ENCODE measurements at places on chromosomes 6 and 20. TPM values are rescaled to one million over a fixed set of nuclear protein-coding genes. Genes with fewer than 3 reads are reported as not detected.

- no peaks in the 10 kb centered on the region for H3K36me3 ChIP-seq
- no peak overlapping the region for H3K4me3 ChIP-seq
Measured at GRCh38 chr6:41463062-41463930, 82.9 kb upstream of the FOXP4 start.

POLR1H gene
- total RNA-seq: 113 TPM

HIVEP1 gene
- total RNA-seq: 28.8 TPM

GRCh38 chr20:61191096-61191495 lies 61.0 kb upstream of the CDH4 start:
- DNase-seq: no peak
- H3K4me1 ChIP-seq: no peaks in the 10 kb centered on the region
- peaks cover 3% of the 10 kb centered on the region for H3K27me3 ChIP-seq
- no peak overlapping the region for H3K27ac ChIP-seq
- H3K4me3 ChIP-seq: no peak overlapping the region

GRCh38 chr20:37202267-37202943 lies 23.1 kb upstream of the MROH8 start:
- no peak overlapping the region for H3K27ac ChIP-seq
- no peak overlapping the region for H3K4me3 ChIP-seq
- peak; percentile 58 for DNase-seq
- H3K36me3 ChIP-seq: peaks cover 98% of the 10 kb centered on the region
- no peaks in the 10 kb centered on the region for H3K27me3 ChIP-seq

DNA sequence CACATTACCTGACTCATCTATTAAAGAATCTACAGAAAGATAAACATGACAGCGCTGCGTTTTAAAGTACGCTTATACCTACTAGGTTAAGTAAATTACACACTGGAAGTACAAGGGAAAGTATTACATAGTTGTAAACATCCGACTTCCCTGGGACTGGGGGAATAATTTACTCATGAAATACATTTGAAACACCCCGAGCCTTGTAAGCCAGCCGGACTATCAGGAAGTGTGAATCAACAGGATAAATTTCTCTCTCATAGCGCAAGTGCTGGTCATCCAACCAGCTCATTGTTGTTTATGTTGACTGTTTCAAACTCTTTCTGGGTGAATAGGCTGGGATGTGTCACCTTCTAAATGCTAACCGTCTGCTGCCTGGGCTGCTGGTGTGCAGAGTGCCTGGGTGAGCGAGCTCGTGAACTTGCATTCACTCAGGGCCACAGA lies 4.9 kb downstream of the BMP6 start:
- peaks cover 27% of the 10 kb centered on the region for H3K4me1 ChIP-seq
- no peak overlapping the region for H3K4me3 ChIP-seq
- DNase-seq: no peak
- H3K27ac ChIP-seq: no peak overlapping the region

DNA sequence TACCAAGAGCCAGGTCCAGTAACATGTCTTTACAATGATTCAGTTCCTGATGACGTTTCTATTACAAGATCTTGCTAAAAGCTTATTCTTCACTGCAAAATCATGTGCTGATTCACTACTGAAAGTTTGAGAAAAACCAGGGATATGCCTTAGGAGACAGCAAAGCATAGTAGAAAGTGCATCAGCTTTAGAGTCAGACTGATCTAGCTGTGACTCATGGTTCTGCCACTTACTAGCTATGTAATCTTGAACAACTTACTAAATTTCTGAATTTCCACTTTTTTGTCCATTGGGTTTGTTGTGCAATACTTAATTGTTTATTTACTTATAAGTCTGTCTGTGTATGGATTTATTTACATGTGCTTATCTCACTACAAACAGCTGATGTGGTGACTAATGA lies 198.5 kb upstream of the RSPO3 start:
- H3K36me3 ChIP-seq: no peaks in the 10 kb centered on the region
- H3K27ac ChIP-seq: no peak overlapping the region
- no peaks in the 10 kb centered on the region for H3K27me3 ChIP-seq

DNA sequence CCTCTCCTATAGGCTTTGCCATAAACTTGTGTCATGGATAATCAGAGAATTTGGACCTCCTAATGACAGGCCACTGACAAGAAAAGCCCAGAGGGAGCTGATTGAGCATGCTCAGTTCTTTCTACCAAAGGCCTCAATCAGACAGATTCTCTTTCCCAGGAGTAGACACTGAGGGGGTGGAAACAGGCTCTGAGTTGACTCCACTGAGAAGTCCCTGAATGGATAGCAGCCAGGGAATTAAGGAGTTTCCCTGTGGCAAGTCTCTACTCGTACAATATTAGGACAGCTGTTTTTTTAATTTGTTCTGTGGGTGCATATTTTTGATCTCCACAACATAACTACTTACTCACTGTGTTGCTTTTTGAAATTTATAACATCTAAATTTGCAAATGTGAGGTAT lies 63.3 kb downstream of the SLC16A10 start:
- no peaks in the 10 kb centered on the region for H3K4me1 ChIP-seq
- DNase-seq: no peak
- H3K27ac ChIP-seq: no peak overlapping the region

PTK6 gene
- not detected for total RNA-seq

DNA sequence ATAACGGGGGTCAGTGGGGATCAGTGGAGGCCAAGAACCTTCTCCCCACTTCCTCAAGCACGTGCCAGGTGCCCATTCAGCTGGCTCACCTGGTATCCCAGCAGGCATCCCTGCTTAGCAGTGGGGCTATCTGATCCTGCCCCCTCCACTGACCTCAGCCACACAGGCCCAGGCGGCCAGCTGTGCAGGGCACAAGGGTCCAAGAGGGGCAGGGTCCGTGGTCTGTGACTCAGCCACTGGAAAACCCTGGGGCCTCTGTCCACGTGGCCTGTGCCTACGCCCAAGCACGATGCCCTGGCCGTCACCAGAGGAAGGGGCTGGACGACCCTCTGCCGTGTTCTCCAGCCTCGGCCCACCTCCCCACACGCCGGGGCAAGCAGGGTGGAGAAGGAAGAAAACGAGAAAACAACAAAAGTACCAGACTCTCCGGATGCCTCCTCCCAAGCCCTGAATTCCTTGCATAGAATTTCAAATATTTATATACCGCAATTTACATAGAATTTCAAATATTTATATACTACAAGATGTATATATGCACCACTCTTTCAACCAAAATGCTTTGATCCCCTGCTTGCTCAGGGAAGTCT lies 12.1 kb downstream of the PXDC1 start:
- no peaks in the 10 kb centered on the region for H3K36me3 ChIP-seq
- H3K4me1 ChIP-seq: peaks cover 3% of the 10 kb centered on the region
- peaks cover 45% of the 10 kb centered on the region for H3K27me3 ChIP-seq
- DNase-seq: no peak
- H3K27ac ChIP-seq: no peak overlapping the region

DNA sequence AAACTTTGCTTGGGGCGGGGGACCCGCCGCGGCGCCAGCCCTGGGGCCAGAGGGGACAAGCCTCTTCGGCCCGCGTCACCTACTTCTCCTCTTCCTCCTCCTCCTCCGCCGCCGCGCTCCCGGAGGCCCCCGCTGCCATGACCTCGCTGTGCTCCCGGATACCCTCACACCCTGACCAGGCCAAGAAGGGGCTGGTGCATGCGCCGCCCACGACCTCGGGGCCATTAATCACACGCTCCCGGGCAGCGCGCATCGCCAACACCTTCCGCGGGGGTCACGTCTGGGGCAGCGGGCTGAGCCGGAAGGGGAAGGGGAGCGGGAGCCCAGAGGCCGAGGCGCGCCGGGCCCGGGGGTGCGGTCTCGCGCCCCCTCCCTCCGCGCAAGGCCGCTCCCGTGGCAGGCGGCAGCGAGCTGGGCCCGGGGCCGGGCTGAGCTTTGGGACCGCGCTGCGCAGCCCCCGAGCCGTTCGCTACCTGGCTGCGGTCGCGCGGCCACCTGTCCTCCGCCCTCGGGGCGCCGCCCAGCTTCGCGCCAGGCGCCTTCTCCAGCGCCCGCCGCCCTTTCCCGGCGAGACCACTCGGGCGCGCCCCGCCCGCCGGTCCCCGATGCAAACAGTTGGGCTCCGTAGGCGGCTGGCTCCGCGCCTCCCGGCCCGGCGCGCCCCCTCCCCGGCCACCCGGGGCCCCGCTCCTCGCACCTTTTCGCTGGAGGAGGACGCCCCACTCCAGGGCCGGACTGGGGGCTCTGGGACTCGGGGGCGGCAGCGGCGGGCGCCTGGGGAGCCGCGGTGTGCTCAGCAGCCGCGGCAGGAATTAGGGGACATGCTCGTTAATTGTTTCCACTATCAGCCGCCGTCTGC lies 575 bp upstream of the CNR1 start:
- peak; percentile 6 for DNase-seq
- H3K4me3 ChIP-seq: 0 out of 2 replicates have a peak overlapping the region, but pooled peaks have one; percentile 3
- H3K27ac ChIP-seq: no peak overlapping the region
- no peaks in the 10 kb centered on the region for H3K36me3 ChIP-seq
- H3K4me1 ChIP-seq: no peaks in the 10 kb centered on the region

DNA sequence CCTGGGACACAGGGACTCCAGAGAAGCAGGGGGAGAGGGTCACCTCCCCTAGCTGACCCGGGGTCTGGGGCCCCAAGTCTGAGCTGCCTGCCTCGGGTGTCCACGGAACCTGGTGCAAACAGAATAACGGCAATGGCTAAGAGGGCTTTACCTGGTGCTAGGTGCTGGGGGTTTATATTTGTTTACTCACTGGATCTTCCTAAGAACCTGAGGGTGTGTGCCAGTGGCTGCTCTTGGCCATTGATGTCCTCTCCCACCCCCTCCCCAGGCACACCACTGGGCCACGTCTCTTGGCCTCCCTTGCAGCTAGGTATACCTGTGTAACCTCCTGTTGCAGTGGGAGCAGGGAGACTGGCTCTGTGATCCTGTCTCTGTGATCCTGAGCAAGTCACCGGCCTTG lies 157.9 kb upstream of the MLN start:
- no peaks in the 10 kb centered on the region for H3K36me3 ChIP-seq
- H3K27me3 ChIP-seq: peaks cover 12% of the 10 kb centered on the region
- no peak for DNase-seq
- no peak overlapping the region for H3K4me3 ChIP-seq
- H3K27ac ChIP-seq: no peak overlapping the region

FHL5 gene
- total RNA-seq: not detected

DDX43 gene
- 0.20 TPM for total RNA-seq

WFDC5 gene
- total RNA-seq: not detected

UCKL1 gene
- total RNA-seq: 52.8 TPM

VGLL2 gene
- not detected for total RNA-seq

CCHCR1 gene
- 35.0 TPM for total RNA-seq

GRCh38 chr6:168949981-168950857 lies 303.4 kb downstream of the THBS2 start:
- H3K27ac ChIP-seq: no peak overlapping the region
- DNase-seq: no peak
- H3K27me3 ChIP-seq: peaks cover 24% of the 10 kb centered on the region
- no peaks in the 10 kb centered on the region for H3K36me3 ChIP-seq
- H3K4me3 ChIP-seq: no peak overlapping the region

GRCh38 chr6:157831018-157831369 lies 7.9 kb downstream of the SNX9 start:
- H3K36me3 ChIP-seq: peaks cover 55% of the 10 kb centered on the region
- peaks cover 43% of the 10 kb centered on the region for H3K4me1 ChIP-seq
- H3K27ac ChIP-seq: no peak overlapping the region
- H3K27me3 ChIP-seq: no peaks in the 10 kb centered on the region
- DNase-seq: no peak

GRCh38 chr6:64672131-64672530 lies 1034.9 kb downstream of the EYS start:
- H3K4me1 ChIP-seq: no peaks in the 10 kb centered on the region
- H3K36me3 ChIP-seq: no peaks in the 10 kb centered on the region
- no peak overlapping the region for H3K4me3 ChIP-seq
- no peaks in the 10 kb centered on the region for H3K27me3 ChIP-seq

PTCRA gene
- not detected for total RNA-seq

GRCh38 chr6:20600831-20601230 lies 66.6 kb downstream of the CDKAL1 start:
- H3K27me3 ChIP-seq: no peaks in the 10 kb centered on the region
- H3K36me3 ChIP-seq: peaks cover 6% of the 10 kb centered on the region
- no peaks in the 10 kb centered on the region for H3K4me1 ChIP-seq
- DNase-seq: no peak
- H3K4me3 ChIP-seq: no peak overlapping the region

Data from K562 (cell line).